ENCODE measurements at places on chromosomes 6 and 20.

DNA sequence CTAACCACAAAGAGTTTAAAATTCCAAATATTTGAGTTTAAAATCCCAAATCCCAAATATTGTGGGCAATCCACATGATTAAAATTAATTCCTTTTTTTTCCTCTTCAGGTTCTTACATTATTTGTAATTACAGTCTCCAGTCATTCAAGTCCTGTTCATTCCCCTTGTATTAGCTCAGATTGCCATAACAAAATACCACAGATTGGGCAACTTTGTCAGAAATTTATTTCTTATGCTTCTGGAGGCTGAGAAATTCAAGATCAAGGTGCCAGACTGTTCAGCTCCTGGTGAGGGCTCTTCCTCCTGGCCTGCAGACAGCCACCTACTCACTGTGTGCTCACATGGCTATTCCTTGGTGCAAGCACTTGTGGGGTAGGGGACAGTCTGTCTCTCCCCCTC, 105.5 kb downstream of the ARMC2 start:
- DNase-seq, result no peak

DNA sequence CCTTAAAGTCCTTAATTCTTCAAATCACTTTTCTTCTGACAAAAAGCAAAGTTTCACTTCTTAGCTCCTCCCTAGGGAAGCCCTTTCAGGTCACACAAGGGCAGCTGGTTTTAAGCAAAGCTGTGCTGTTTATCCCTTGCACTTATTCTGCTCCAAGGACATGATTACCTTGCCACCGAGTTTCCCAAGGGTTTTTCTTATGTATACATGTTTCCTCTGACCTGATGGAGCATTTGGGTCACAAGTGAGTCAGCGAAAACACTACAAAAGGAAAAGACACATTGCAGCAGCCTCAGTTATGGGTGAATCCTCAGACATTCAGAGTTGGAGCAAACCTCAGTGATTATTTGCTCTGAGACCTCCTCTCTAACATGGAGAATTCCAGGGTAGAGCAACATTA, 26.6 kb upstream of the ILRUN start:
- DNase-seq, result no peak

- no peak for DNase-seq
Measured at GRCh38 chr6:83908813-83909212, 49.3 kb downstream of the CYB5R4 start.

DNA sequence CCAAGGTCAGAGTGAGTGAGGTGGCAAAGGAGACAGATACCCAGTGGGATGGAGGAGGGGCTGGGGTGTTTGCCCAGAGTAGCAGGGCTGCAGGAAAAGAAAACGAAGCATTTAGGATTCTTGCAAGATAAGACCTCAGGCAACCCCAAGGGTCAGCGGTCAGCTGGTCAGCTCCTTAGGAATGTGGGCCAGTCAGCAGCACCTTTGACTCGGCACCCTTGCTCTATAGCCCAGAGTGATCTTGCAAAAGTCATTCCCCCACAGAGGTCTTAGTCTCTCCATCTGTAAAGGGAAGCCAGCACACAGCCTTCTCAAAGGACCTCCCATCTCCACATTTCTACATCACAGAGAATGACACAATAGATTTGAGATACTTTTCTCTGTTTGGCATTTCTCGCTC, 56.7 kb downstream of the VEGFA start:
- DNase-seq, result no peak

DNA sequence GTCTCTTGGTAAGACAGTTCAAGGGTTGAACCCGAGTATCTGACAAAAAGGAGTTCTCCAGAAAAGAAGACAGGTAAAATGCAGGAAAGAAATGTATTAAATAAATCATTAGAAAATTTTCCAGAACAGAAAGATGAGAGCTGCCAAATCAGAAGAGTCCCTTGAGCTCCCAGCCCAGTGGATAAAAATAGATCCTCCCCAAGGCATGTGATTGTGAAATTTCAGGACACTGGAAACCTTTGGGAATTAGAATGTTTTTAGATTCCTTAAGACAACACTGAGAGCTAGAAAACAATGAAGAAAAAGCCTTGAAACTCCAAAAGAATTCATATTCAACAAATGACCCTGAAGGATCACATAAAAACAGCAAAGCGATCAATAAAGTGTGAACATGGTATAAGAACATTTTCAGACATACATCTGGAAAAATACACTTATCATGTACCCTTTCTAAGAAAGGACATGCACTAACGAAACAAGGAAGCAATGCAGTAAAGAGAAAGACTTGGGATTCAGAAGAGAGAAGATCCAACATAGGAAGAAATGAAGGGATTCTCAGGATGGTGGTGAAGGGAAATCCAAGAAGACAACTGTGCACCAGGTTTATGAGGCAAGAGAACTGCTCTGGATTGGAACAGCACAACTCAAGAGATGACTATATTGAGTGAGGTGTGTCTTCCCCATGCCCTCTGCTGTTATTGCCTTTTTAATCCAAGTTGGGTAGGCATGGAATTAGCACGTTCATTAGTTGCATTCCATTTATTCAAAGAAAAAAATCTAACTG, 390.4 kb downstream of the SYNE1 start:
- no peak for DNase-seq

- DNase-seq, result peak; percentile 37
Measured at GRCh38 chr20:57397693-57398108, 6.5 kb downstream of the RBM38 start.

- no peak for DNase-seq
Measured at GRCh38 chr6:111237852-111238251, 150.5 kb downstream of the SLC16A10 start.

- DNase-seq, result no peak
Measured at GRCh38 chr6:26312096-26312463, 52.9 kb upstream of the BTN3A2 start.

- DNase-seq, result no peak
Measured at GRCh38 chr6:91171754-91172462, 585.0 kb upstream of the MAP3K7 start.

DNA sequence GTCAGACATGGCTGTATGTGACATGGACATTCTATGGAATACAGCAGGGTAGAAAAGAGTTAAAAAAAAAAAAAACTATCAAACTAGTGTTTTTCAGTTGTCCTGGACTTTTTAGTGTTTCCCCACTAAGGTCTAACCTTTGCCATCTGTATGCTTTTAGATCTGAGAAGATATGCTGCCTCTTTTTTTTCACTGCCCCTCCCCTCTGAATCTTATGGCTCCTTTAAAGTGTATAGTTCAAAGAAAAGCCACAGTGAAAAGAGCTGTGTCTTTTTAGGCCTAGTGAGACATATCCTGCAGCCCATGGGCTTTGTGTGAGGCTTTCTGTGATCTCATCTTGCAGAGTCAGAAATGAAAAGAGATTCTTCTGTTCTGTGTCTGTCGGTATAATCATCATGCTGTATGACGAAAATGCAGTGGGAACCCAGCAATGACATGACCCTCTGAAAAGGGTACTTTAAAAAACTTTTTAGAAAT, 29.3 kb downstream of the ADGRG6 start:
- DNase-seq, result no peak

DNA sequence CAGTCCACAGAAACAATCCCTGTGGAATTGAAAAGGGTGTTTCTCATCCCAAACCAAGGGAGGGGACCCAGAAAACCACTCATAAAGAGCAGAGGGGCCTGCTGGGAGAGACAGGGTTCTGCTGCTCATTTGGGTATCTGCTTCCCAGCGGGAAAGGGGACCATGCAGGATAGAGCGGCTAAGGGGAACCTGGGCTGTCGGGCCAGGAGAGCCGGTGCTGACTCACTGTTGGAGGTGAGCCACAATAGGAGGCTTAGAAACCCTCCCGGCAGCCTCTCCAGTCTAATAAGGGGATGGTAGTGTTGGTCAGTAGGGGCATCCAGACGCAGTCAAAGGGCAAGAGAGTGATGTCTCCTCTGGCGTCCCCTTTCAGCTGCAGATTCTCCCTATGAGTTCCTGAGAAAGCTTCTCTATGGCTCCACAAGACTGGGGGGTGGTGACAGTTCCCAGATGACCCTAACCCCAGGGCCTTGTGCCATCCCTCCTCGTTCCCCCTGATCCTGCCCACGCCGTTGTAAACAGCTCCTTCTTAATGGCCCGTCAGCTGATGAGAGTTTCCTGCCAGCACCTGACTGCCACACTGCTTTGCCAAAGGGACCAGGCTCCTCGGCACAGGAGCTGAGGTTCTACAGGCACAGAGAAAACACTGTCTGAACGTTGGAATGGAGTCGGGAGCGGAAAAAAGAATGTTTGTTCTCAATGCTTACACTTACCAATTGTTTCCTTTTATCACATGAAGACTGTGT, 646.1 kb upstream of the DEFB115 start:
- no peak for DNase-seq

DNA sequence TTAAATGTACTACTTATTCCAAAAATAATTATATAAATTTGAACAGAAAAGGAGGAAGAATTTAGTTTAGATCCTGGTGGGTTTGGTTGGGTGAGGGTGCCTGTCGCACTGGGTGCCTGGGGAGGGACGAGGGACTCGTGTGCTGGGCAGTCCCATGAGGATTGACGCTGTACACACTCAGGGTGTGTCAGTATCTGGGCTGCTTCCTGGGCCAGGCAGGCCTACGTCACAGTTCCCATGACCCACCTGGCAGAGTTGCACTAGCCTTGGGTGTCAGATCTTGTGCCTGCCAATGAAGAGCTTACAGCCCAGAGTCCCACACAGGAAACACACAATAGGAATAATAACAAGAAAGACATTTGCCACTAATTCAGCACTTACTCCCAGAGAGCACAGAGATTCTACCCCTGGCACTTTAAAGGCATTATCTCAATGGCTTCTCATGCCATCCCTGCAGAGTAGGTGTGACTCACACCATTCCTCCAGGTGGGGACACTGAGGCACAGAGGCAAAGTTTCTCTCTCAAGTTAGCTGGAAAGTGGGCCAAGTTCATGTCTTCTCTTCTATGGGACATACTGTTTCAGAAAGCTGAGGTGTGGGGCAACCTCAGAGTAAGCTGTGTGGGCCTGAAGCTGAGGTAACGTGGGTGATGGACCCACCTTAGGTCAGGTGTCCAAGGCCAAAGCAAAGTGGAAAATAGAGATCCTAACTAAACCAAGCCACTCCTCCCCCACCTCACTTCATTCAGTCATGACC, 1.3 kb upstream of the SDCBP2 start:
- no peak for DNase-seq

DNA sequence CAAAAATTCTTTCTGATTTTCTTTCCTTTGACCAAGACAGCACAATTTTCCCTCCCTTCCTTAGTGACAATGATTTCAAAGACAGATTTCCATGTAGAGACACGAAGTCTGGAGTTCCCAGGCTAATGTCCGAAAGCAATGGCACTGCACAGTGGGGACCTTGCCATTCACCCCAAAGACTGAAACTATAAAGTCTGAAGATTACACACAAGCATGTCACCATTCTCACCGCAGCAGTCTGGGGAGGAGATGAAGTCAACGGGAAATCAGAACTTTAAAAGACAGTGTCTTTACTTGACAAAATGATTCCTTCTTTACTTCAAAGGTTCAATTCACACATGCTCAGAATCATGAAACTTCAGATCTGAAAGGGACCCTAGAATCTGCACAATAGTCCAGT, 8.3 kb downstream of the B4GALT5 start:
- DNase-seq, result no peak

DNA sequence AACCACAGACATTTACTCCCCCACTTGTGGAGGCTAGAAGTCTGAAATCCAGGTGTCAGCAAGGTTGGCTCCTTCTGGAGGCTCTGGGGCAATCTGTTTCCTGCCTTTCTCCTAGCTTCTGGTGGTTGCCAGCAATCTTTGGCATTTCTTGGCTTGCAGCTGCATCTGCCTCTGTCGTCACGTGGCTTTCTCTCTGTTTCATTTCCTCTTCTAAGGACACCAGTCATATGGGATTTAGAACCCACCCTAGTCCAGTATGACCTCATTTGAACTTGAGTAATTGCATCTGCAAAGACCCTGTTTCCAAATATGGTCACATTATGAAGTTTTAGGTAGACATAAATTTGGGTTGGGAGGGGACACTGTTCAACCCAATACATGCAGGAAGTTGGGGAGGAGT, 56.2 kb upstream of the EPB41L1 start:
- no peak for DNase-seq

DNA sequence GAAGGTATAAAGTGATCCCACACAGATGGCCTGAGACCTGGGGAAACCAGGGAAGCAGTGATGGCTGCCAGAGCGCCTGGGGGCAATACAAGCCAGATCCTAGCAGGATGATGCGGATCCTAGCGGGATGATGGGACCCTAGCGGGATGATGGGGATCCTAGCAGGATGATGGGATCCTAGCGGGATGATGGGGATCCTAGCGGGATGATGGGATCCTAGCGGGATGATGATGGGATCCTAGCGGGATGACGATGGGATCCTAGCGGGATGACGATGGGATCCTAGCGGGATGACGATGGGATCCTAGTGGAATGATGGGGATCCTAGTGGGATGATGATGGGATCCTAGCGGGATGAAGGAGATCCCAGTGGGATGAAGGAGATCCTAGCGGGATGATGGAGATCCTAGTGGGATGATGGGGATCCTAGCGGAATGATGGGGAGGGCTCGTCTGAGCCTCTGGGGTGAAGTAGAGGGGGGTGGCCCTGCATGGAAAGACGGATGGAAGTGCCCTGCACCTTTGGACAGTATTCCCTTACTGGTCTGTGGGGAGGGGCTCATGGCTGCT, 44.2 kb upstream of the CDH22 start:
- no peak for DNase-seq
